NCI-H1105 treated with DMSO at 0.1 percent for 48 hours (cell line): ENCODE measurements at places on chromosomes 11 and 22.

DNA sequence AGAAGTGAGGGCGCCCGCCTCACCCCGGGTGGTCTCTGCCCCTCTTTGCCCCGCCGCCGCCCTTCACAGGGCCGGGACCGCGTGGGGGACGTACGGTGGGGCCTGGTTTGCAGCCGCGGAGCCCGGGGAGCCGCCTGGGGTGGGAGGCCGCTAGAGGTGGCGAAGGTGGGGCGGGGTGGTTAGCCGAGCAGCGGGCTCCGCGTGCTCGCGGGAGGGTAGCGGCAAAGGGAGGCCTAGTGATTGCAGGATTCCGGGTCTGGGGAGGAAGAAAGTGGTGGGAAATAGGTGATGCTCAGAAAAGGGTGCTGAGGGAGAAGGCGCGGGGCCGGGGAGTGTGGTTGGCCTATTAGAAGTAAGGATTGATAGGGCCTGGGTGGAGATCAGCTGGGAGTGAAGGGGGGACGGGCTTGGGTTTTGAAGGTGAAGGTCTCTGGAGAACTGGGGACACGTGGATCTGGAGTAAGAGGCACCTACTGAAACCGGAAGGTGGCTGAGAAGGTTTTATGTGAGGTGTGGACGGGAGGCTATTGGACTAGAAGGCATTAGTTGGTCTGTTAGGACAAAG is 571 bp downstream of the FAR1 start:
- peak; percentile 26 for DNase-seq

DNA sequence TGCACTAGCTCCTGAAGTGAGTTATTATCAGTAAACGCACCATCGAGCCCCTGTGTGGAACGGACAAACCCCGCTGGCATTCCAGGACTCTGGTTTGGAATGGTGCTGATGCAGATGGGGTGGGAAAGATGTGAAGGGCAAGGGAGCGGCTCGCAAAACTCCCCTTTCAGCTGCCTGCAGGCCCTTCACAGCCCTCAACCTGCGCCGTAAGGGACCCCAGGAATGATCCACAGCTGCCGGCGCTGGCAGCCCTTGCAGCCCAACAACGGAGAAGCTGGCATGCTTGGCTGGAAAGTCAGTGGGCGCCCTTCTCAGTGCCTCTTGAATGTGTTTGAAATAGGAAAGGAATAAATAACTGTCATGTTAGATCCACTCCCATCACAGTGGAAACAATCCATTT is 1445.5 kb downstream of the BRD1 start:
- DNase-seq = no peak

GRCh38 chr11:128737704-128738103 is 43.8 kb downstream of the FLI1 start:
- no peak for DNase-seq

GRCh38 chr11:403761-404431 is 9.9 kb downstream of the PKP3 start:
- DNase-seq = no peak

DNA sequence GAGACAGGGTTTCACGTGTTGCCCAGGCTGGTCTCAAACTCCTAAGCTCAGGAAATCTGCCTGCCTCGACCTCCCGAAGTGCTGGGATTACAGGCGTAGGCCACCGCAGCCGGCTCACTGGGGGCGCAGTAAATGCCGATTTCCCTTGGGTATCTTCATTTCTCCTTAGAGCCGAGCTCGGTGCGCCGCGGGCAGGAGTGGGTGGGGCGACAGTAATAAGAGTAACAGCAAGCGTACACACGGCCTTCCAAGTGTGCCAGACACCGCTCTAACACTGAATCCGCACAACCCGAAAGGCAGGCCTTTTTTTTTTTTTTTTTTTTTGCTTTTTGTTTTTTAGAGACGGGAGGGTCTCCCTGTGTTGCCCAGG is 500 bp upstream of the ADSL start:
- DNase-seq = peak; percentile 34

- DNase-seq = no peak
Observed at GRCh38 chr22:20032407-20032991, 11.6 kb downstream of the TANGO2 start.

GRCh38 chr11:117748771-117749540 is 48.1 kb downstream of the DSCAML1 start:
- no peak for DNase-seq

DNA sequence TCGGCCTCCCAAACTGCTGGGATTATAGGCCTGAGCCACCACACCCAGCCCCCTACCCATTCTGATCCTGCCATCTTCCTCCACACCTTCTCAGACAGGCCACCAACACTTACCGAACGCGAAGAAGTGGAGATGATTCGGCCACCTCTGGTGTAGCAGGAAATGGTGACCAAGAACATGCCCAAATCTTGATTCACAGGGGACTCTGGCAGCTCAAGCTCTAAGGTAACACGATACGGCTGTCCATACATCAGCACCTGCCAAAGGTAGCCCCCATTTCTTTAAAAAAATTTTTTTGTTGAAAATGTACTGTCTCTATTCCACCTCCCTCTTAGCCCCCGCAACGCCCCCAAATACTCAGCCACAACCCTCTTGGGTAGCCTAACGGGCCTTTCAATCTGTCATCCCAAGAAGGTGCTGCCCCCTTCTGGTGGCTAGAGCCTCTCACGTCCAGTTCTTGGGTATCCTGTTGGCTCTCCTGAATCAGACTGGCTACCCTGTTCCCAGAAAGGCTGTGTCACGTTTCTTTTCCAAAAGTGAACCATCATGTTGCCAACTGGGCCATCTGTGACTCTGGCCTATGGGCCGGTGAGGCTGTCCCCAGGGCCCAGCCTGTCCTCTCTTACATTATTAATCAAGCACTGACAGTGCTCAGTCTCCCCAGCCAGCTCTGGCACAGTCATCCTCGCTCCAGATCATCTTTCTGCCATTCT is 5.3 kb upstream of the LRRN4CL start:
- peak; percentile 58 for DNase-seq

DNA sequence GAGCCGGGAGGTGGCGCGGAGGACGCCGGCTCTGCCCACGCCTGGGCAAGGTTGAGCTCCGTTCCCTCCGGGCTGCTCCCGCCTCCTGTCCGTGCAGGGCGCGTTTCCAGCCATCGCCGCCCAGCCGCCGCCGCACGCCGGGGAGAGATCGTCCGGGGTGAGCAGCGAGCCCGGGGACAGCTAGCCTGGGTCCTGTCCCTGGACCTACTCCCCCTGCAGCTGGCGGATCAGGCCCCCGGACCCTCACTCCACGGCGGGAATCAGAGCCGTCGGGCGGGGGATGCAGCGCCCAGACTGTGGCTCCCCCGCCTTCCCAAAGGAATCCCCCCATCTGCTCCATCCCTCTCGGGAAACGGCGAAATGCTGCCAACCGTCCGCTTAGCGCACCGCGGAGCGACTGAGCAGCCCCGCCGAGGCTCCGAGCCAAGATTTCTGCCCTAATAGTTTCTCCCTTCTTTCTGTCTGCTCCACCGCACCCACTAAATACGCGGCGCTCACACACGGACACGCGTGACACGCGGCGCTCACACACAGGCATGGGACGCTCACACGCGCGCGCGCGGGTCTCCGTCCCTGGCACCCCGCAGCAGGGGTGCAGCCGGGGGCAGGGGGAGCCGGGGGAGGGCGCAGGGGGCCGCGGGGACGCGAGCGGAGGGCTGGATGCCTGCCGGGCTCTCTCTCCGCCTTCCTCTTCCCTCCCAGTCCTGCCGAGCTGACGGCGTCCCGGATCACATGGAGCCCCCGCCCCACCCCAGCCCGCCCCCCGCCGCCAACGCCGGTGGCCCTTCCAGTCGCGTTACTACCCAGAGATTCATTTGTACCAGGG is at the start of gene KCNJ5:
KCNJ5 (plus strand) TSS at position 814 of the 826 bp plus-strand sequence. CDS start 19,918 bp downstream, outside the sequence.
- peak; percentile 80 for DNase-seq

DNA sequence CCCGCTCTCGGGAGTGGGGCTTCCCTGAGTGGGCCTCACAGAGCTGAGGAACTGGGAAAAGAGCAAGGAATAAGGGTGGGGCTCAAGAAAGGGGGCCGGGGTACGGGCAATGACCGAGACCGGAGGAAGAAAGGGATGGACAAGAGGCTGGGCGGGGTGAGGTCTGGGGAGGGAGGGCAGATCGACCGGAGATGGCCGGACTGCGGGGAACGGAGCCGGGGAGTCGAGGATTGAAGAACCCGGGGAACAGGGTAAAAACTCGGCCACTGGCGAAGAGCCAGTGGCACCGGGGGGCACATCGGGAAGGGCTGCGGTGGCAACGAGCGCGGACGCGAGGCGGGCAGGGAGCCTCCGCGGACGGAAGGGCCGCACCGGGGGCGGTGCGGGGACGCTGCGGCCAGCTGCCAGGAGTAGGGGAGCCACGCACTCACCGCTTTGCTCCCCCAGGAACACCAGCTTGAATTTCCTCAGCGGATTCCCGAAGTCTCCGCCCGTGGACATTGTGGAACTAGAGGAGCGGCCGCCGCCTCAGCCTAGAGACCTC is 667 bp downstream of the RAB6A start:
- DNase-seq = peak; percentile 31

DNA sequence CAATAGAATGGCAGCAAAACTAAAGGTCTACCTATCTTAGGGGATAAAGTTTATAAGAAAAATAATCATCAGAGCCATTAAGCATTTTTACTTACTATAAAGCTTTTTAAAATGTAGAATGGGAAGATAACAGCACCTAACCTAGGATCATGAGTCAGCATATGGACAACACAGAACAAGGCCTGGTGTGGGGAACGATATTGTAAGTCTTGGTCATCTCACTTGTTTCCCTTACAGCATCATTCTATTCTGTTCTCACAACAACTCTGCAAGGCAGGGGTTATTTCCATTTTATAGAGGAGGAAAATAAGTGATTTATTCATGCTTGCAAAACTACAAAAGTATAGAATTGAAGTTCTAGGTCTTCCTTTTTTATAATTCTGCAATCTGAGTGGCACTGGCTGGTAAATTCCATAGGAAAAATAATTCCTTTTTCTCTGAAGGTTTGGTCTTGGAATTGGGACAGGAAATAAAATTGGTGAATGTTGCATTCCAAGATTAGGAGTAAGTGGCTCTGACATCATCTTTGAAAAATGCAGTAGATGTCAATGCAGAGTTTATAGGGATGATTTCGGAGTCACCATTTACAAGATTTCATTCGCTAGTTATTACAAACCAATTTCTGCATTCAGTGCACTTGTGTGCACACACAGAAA is 423.0 kb downstream of the DYNC2H1 start:
- no peak for DNase-seq

- DNase-seq = no peak
Observed at GRCh38 chr11:120598517-120599257, 87.1 kb downstream of the GRIK4 start.

DNA sequence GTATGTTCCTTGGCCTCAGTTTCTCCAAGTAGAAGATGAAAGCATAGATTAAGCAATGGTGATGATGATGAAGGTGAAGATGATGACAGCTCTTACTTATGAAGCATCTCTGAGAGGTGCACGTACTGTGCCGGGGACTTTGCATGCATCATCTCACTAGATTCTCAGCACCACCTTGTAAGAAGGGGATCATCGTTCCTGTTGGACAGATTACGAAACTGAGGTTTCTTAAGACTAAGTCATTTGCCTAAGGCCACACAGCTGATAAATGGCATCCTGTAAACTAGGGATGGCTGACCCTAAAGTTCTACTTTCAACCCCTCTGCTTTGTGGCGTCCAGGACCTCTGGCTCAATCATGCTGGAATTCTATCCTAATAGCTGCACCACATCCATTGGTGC is 8.7 kb downstream of the MS4A15 start:
- no peak for DNase-seq

GRCh38 chr22:44229331-44229730 is 48.6 kb downstream of the PARVG start:
- no peak for DNase-seq

- peak; percentile 61 for DNase-seq
Observed at GRCh38 chr11:3808861-3809623, 682 bp downstream of the PGAP2 start.

DNA sequence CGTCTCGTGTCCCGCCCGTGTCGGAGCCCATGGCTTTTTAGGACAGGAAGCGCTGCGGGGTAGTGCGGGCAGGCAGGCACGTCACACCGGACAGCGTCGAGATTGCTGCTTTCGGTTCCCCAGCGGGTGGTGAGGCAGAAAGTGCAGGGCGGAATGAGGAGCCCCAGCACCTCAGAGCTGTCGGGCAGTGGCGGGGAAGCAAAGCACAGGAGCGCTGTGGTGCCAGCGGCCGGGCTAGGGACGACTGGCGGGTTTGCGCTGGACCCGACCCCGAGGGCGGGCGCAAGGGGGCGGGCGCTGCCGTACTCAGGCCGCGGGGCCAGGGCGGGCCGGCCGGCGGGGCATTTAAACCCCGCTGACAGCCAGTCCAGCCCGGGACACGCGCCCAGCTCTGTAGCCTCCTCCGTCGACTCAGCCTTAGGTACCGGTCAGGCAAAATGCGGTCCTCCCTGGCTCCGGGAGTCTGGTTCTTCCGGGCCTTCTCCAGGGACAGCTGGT is at the start of gene SLC37A2:
SLC37A2 (plus strand) TSS at position 375 of the 498 bp plus-strand sequence; CDS start at position 438, 63 bp downstream.
- DNase-seq = peak; percentile 37

DNA sequence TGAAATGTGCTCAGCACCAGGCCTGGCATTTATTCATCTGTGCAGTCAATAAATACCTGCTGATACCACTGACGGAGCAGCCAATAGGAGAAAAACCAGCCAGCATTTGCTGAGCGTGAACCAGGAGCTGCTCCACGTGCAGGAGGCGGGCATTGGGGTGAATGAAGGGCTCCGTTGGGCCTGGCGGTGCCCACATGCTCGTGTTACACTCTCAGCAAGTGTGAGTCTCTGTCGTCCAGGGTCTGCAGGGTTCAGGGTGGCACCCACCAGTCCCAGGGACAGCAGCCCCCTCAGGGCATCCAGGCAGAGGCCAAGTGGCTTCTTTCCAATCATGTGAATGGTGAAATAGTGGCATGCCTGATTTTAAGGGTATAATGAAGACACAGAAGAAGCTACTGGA is 4.2 kb upstream of the RPS19BP1 start:
- no peak for DNase-seq

- no peak for DNase-seq
Observed at GRCh38 chr11:62245271-62245753, 3.3 kb downstream of the SCGB1D2 start.

DNA sequence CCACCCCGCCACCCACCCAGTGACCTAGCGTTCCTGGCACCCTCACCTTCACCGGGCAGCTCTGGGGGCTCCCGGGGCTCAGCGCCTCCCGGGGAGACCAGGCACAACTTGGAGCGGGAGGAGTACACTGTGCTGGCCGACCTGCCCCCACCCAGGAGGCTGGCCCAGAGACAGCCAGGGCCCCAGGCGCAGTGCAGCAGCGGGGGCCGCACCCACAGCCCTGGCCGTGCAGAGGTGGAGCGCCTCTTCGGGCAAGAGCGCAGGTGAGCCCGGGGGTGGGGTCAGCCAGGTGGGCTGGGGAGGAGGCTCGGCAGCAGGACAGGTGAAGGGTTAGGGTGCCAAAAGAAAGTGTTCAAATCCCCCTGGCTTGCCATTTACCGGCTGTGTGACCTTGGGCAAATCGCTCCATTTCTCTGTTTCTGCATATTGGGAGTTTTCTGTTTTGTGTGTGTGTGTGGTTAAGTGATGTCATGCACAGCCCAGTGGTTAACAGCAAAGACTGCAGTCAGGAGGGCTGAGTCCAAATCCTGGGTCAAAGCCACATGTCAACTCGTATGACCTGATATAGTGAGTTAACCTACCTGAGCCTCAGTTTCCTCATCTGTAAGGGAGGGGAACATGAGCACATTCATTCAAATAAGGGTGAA is 29.5 kb downstream of the TRIOBP start:
- no peak for DNase-seq

- DNase-seq = no peak
Observed at GRCh38 chr11:69574608-69575255, 66.2 kb upstream of the CCND1 start.

- DNase-seq = peak; percentile 35
Observed at GRCh38 chr11:2186669-2187279, 15.2 kb upstream of the TH start.
